ENCODE measurements at places on chromosomes 7 and 10. TPM values are rescaled to one million over a fixed set of nuclear protein-coding genes. Genes with fewer than 3 reads are reported as not detected.

The SKIDA1 gene
- total RNA-seq: 3.6 TPM

The SLC18A3 gene
- total RNA-seq: not detected

The FZD1 gene
- total RNA-seq: 12.1 TPM

The EFCAB10 gene
- total RNA-seq: not detected

The DPYSL4 gene
- total RNA-seq: 45.2 TPM

The UCN3 gene
- not detected for total RNA-seq

The CHRM2 gene
- 89.0 TPM for total RNA-seq

The ADRA2A gene
- 0.64 TPM for total RNA-seq

The MPP7 gene
- 15.3 TPM for total RNA-seq

The ZNF775 gene
- 3.0 TPM for total RNA-seq

The SPDYE2B gene
- total RNA-seq: not detected

The GIMAP6 gene
- total RNA-seq: 31.5 TPM

The AMZ1 gene
- total RNA-seq: 0.05 TPM

The NPFFR1 gene
- 0.02 TPM for total RNA-seq

The MEST gene
- total RNA-seq: 4.2 TPM

The GRID2IP gene
- not detected for total RNA-seq

The AEBP1 gene
- total RNA-seq: 18.4 TPM

The PIP gene
- total RNA-seq: not detected

The CUBN gene
- total RNA-seq: 0.77 TPM

The APBB1IP gene
- 2.8 TPM for total RNA-seq

The MKI67 gene
- total RNA-seq: 1.3 TPM

The ADRB1 gene
- 77.8 TPM for total RNA-seq

The TWIST1 gene
- total RNA-seq: 1.3 TPM

The PNLIPRP1 gene
- total RNA-seq: not detected

The CALHM2 gene
- 9.8 TPM for total RNA-seq

The ITGA8 gene
- total RNA-seq: 0.82 TPM

The GJD4 gene
- not detected for total RNA-seq

The CRYGN gene
- total RNA-seq: not detected

The LRMDA gene
- 23.1 TPM for total RNA-seq

The SERPINE1 gene
- 1.3 TPM for total RNA-seq

The ABI1 gene
- 27.2 TPM for total RNA-seq

The CLDN3 gene
- total RNA-seq: not detected

The FFAR4 gene
- 0.07 TPM for total RNA-seq

The CPN1 gene
- total RNA-seq: not detected

The SFRP4 gene
- total RNA-seq: 1.0 TPM

The C10orf120 gene
- total RNA-seq: not detected

The ERVW-1 gene
- total RNA-seq: not detected

The GIMAP2 gene
- 6.9 TPM for total RNA-seq

The ACTL6B gene
- total RNA-seq: not detected

The CCDC3 gene
- 2.4 TPM for total RNA-seq

The ASB15 gene
- total RNA-seq: 96.2 TPM

The KCND2 gene
- 0.07 TPM for total RNA-seq

The PKD2L1 gene
- total RNA-seq: not detected

The SPDYE9 gene
- not detected for total RNA-seq

The GSTO2 gene
- 1.1 TPM for total RNA-seq

The NKX2-3 gene
- total RNA-seq: not detected

The SPDYE6 gene
- not detected for total RNA-seq

The DMTF1 gene
- 24.4 TPM for total RNA-seq

The NXPH1 gene
- total RNA-seq: not detected

The MAD1L1 gene
- total RNA-seq: 19.1 TPM

The VWDE gene
- not detected for total RNA-seq

The ABCB4 gene
- 5.7 TPM for total RNA-seq

The POLR3A gene
- 9.7 TPM for total RNA-seq

The TRIM74 gene
- 0.35 TPM for total RNA-seq

The TEX36 gene
- total RNA-seq: not detected

The INTS15 gene
- 16.9 TPM for total RNA-seq

The EMX2 gene
- 0.42 TPM for total RNA-seq

All from left ventricle myocardium superior (tissue), 1 donor.